ENCODE measurements at places on chromosomes 2 and 18.

GRCh38 chr18:37544713-37545112 is 20.9 kb downstream of the CELF4 start:
- no peak for DNase-seq

GRCh38 chr2:157046396-157046795 is 211.1 kb upstream of the GALNT5 start:
- no peak for DNase-seq

DNA sequence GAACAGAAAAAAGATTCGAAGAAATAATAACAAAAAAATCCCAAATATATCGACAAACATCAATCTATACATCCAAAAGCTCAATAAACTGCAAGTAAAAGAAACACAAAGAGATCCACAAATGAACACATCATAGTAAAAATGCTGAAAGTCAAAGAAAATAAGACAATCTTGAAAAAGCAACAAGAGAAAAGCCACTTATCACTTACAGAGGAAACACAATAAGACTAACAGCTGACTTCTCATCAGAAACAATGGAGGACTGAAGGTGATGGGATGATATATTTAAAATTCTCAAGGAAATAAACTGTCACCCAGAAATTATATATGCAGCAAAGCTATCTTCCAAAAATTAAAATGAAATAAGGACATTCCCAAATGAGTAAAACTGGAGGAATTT is 140.3 kb downstream of the NDUFA10 start:
- DNase-seq, result no peak

- DNase-seq, result no peak
Observed at GRCh38 chr2:197862246-197862955, 58.0 kb downstream of the PLCL1 start.

DNA sequence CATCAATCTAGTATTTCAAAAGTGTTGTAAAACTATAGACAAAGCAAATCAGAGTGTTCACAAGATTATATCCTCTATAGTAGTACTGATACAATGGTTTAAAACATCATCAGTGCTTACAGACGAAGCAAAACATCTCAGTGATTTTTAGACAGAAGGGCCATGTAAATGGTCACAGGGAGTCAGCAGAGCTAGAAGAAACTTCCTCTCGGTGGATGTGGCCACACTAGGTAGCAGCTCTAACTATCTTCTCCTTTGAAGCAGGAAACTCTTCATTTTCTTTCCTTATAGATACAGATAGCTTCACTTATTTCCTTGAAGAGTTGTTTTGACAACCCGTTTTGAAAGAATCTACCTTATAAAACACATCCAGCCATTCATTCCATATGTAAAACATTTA is 80.4 kb upstream of the CD226 start:
- DNase-seq, result no peak

DNA sequence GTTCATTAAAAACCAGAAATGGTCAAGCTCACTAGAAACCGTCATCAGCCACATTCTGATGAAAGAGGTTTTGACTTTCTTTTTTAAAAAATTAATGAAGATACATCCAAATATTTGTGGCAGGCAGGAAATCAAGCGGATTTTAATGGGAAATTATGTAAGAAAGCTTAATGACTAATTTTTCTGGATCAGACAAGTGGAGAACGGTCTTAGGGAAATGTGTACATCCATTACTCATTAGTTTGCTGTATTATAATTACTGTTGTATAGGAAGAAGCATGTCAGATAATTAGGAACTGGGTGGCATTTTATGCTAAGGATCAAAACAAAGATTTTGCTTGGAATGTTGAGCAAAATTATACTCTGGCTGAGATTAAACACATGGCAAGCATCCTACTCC is 39.4 kb downstream of the AGAP1 start:
- no peak for DNase-seq

DNA sequence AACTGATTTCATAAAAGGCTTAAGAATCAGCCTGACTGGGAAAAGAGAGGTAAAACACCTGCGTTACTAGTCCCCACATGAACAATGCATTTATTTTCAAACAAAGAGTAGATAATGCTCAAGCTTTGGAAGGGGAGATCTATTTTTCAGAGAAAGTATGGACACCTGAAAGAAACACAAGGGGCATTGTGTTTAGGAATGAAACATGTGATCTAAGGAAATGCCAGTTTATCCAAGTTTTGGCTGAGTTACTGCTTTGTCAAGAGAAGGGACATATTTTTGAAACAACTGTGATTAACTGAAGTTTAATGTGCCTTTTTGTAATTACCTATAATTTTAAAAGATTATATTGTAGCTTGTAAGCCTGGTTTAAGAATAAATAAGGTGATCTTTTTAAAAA is 49.3 kb upstream of the RBBP8 start:
- DNase-seq, result no peak

DNA sequence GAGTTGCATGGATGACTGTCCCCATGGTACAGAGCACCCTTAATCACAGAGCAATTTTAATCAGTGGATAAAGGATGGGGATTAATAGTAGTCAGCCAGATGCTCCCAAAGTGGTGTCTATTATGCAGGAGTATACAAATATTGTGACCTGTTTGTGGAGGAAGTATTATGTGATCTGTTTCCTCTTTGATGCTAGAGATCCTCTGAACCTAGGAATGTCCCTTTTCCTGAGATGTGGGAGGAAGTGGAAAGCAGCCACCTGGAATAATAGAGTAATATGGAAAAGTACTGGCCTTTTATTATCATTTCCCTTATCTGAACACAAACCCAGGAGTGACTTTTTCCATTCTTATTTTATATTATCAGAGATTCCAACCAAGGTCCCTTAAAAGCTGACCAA is 94.2 kb upstream of the EFEMP1 start:
- no peak for DNase-seq

- no peak for DNase-seq
Observed at GRCh38 chr2:190879474-190880377, 895 bp upstream of the GLS start.

DNA sequence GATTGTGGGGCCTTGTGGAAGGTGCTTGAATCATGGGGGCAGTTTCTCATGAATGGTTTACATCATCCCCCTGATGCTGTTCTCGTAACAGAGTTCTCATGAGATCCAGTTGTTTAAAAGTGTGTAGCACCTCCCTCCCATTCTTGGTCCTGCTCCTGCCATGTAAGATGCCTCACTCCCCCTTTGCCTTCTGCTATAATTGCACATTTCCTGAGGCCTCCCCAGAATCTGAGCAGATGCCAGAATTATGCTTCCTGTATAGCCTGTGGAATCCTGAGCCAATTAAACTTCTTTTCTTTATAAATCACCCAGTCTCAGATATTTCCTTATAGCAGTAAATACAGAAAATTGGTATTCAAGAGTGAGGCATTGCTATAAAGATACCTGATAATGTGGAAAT is 15.6 kb upstream of the WDR75 start:
- no peak for DNase-seq

GRCh38 chr2:103161456-103162289 is 399.8 kb downstream of the TMEM182 start:
- DNase-seq, result no peak

- no peak for DNase-seq
Observed at GRCh38 chr2:41197781-41198180, 745.9 kb upstream of the SLC8A1 start.

DNA sequence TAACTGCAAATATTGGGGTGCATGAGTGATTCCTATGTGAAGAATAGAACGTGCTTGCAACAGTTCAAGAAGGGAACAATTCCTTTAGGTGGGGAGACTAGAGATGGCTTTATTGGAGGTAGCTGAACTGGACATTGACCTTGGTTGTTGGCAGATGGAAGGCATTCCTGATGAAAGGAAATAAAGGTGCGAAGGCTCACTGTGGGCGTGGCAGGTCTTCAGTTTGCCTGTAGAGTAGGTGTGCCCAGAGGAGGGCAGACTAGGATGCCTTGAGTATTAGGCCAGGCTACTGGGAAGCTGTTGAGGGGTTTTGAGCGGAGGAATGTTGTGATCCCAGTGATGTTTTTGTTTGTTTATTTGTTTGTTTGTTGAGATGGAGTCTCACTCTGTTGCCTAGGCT is 2.8 kb downstream of the SPR start:
- DNase-seq, result no peak

GRCh38 chr2:209496586-209496982 is 72.7 kb downstream of the MAP2 start:
- DNase-seq, result no peak

DNA sequence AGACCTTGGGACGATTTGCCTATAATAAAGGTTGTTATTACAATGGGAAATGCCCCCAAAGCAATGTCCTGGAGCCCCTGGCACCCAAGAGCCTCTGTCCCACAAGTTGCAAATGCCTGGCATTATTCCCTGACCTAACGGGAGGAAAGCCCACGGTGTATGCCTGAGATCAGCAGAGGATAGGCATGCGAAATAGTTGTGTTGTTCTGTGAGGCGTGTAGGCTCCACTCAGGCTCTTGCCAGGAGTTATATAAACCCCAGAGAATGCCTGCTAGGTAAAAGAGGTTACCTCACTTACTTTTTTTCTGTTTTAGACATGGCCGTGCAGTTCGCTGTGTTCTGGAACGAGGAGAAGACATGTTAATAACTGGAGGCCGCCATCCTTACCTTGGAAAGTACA is 52.1 kb downstream of the AOX1 start:
- DNase-seq, result no peak

- DNase-seq, result no peak
Observed at GRCh38 chr18:31659576-31660177, 24.7 kb downstream of the B4GALT6 start.

Data from coronary artery (tissue), 2 donors.